ENCODE measurements at places on chromosomes 11 and 22.
A peak's percentile ranks its signal among the peaks of the same experiment; 100 is the strongest.

DNA sequence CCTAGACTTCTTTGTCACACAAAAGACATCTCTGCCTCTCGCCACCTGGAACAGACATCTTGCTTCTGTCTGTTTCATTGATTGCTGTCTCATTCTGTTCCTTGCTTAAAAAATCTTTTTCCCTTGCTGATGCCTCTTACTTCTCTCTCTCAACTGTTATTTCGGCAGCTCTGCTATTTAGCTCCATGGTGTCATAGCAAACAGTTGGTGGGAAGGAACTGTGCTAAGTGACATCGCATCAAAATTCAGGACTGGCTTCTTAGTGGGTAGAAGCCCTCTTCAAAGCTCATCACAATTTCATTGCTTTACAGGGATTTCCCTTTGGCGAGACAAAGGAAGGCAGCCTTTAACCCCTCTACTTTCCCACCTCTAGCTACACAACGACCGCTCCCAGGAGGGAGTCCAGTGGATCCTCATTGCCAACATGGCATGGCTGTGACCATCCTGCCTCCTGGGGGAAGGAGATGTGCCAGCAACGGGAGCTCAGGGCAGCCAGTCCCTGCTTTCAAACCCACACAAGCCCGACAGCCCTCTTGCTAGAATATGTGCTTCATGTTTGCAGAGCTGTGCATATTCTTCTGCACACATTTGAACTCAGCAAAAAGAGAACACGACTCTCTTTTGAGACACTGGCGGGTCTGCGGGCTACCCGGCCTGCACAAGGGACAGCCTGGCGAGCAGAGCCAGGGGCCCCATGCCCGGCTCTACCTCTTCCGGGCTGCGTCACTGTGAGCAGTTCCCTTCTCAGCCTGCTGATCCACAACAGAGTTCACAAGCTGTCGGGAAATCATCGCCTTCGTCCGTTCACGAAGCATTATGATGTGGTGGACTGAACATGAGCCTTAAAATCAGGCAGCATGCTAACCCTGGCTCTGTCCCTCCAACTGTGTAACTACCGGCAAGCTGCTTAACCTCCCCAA, 51.1 kb upstream of the JAM3 start:
- no peak for DNase-seq

DNA sequence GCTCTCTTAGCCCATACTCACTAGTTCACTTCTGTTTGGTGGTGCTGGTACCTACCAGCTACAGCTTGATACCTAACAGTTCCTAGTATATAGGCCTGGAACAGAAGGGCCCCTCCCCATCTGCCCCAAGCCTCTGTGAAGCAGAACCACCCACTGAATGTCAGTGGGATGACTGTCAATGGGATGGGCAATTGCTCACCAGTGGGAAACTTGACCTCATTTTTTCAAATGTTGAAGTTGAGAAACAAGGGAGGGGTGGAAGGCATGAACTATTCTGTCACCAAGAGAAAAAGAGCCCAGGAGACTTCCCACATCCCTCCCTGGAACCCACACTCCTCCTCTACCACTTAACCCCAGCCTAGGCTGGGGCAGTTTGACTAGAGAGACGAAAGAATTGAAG, at the start of gene NLRP10:
Gene NLRP10 (minus strand): TSS at position 62 of the 400 bp plus-strand sequence. CDS start 1,952 bp downstream, outside the sequence.
- DNase-seq: no peak

DNA sequence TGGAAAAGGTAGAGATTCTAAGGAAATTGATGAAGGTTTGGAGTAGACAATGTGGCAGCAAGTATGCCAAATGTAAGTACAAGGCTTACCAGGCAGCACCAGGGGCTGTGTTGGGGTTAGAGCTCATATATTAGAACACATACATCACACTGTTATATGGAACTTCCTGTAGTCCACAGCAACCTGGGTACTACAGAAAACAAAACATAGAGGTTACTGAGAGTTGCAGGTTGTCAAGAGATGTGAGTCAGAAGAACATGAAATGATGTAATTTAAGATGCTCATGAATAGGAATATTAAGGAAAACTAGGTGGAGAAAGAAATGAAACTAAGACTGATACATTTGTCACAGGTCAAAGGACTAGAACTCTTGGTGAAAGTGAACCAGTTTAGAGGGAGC, 22.0 kb downstream of the FAT3 start:
- DNase-seq: no peak

GRCh38 chr11:9078113-9079086, 13.0 kb downstream of the SCUBE2 start:
- DNase-seq: no peak

- no peak for DNase-seq
Measured at GRCh38 chr11:48045536-48045935, 65.2 kb downstream of the PTPRJ start.

- DNase-seq: no peak
Measured at GRCh38 chr11:69173925-69174581, 18.3 kb downstream of the SMIM38 start.

DNA sequence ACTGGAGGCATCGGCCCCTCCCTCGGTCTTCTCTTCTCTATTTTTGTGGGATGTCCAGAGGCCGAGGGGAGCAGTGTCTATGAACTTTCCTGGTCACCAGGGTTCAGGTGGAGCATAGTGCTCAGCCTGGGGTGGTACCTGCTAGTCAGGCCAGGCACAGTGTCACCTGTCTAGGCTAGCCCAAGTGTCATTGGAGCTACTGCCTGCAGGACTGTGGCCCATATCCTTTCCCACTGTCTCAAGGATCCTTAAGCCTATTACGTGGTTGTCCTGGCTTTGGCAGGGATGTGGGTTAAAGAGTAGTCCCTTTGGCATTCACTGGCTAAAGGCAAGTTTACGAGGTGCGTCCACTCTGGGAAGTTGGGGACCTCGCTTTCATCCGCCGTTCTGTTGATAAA, 9.3 kb downstream of the RBM14 start:
- DNase-seq: peak; percentile 43

- DNase-seq: no peak
Measured at GRCh38 chr11:109993786-109994185, 99.4 kb upstream of the ZC3H12C start.

GRCh38 chr11:25658916-25659315, 673.0 kb upstream of the ANO3 start:
- DNase-seq: no peak

DNA sequence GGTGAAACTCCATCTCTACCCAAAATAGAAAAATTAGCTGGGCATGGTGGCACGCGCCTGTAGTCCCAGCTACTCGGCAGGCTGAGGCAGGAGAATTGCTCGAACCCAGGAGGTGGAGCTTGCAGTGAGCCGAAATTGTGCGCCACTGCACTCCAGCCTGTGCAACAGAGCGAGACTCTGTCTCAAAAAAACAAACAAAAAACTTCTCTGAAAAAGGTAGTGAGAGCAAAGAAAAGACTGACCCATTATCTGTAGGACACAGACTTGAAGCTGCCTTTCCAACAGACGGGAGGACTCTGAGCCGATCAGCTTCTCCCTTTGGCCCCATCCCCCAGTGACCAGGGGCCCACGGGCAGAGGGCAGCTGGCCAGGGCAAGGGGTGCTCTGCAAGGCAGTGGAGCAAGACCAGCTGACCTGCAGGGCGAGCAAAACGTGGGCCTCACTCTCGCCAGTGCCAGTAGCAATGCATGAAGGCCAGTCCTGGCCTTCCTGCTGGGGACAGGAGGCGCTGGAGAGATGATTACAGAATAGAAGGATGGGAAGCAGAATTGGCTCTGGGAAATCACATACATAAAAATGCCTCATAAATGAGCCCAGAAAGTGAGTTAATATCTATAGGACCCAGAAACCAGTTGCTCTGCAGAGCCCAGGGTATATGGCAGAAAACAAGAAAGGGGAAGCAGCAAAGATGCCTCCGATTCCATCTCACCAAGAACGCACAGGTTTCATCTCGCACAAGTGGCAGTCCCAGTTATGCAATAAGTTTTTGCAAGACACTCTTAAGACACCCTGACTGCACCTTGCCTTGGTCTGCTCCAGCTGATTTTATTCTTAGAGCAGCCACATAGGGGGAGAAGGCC, 2.8 kb downstream of the EHD1 start:
- DNase-seq: no peak

GRCh38 chr11:76543006-76543703, 98.3 kb downstream of the EMSY start:
- no peak for DNase-seq

GRCh38 chr22:19643448-19644313, 70.6 kb upstream of the SEPTIN5 start:
- DNase-seq: no peak

DNA sequence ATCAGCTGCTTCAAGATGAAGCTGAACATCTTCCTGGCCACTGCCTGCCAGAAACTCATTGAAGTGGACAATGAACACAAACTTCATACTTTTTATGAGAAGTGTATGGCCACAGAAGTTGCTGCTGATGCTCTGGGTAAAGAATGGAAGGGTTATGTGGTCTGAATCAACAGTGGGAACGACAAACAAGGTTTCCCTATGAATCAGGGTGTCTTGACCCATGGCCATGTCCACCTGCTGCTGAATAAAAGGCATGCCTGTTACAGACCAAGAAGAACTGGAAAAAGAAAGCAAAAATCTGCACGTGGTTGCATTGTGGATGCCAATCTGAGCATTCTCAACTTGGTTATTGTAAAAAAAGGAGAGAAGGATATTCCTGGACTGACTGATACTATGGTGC, 22.2 kb upstream of the BIRC3 start:
- DNase-seq: no peak

- DNase-seq: no peak
Measured at GRCh38 chr11:126268361-126268707, 361 bp downstream of the SRPRA start.

GRCh38 chr11:10447445-10447844, 7.6 kb upstream of the AMPD3 start:
- DNase-seq: no peak

- DNase-seq: no peak
Measured at GRCh38 chr11:85318573-85318972, 308.6 kb downstream of the DLG2 start.

DNA sequence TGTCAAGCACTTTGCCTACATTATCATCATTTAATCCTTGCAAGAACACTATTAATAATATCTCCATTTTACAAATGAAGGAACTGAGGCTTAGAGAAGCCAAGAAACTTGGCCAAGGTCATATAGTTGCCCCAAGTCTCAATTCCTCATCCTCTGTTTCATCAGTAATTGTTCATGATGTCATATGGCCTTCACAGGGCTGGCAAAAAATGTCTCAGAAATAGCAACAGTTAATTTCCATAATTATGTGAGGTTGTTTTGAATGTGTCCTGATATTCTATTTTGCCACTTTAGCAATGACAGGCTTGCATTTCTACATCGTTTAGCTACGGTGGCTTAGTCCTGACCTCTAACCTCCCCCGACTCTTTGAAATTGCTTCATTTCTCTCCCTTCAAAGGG, 20.6 kb upstream of the TRIM44 start:
- no peak for DNase-seq

GRCh38 chr11:64734811-64735724, 8.9 kb downstream of the RASGRP2 start:
- DNase-seq: no peak

DNA sequence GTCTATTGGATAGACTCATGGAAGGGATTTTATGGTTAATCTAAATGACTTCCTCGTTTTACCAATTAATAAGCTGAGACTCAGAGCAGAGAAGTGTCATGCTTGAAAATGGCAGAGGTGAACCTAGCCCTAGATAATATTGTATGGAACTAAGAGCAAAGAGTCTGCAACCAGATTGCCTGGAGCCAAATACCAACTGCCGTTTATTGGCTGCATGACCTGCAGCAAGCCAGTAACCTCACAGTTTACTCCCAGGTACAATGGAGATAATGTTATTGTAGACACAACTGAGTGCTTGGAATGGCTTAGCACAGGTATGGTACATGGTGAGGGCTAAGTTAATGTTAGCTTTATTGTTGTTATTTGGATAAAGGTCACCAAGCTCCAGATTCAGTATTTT, 84.6 kb upstream of the FAT3 start:
- no peak for DNase-seq

- DNase-seq: no peak
Measured at GRCh38 chr11:74091549-74091948, 79.3 kb downstream of the C2CD3 start.

All from activated naive CD4-positive, alpha-beta T cell treated with anti-CD3 and anti-CD28 coated beads, Interleukin-2, amount 50 U/mL, for 72 hours (primary cell).